NCI-H1436 (cell line): ENCODE measurements at places on chromosomes 3 and 15.

GRCh38 chr3:188394623-188395022 lies 240.7 kb downstream of the LPP start:
- no peak for DNase-seq

DNA sequence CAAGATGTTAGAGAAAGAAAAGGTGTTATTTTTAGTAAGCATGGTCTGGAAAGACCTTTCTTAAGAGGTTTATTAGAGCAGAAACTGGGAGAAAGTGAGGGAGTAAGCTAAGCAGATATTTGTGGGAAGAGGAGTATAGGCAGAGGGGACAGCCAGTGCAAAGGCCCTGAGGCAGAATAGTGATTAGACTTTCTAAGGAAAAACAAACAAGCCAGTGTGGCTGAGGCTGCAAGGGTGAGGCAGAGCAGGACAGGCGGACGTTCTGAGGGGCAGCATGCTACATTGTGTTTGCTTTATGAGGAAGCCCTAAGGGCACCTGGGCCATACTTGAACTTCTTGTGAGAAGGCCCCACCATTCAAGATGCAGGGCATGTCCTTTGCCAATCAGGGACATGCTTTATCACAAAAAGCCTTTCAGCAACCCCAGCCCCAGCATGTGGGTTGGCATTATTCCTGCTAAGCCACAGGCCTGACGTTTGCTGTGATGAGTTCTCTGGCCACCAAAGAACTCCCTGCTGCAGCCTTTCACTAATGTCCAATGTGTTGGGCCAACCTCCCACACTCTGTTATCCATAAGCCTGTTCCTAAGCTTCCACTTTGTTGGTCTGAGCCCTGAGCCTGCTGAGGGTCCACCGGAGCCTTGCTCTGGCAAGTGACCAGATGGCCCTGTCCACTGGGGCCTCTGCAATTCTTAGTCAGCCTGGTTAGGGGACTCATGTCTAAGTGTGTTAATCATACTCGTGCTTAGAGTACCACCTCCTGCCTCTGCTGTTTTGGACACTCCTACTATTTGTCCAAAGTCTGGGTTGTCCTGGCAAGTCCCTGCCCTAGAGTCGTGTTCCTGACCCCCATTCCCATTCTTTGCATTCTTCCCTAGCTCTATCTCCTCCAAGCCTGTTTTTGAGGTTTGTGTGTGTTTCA lies 209.9 kb upstream of the CTNNB1 start:
- no peak for DNase-seq

DNA sequence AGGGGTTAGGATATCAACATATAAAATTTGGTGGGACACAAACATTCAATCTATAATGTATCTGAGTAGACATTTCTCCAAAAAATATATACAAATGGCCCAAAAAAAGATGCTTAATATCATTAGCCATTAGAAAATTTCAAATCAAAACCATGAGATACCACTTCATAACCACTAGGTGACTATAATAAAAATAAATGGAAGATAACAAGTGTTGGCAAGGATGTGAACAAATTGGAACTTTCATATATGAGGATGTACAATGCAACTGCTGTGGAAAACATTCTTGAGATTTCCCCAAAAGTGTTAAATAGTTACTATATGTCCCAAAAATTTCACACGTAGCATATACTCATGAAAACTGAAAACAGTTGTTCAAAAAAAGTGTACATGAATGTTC lies 36.5 kb upstream of the WNT7A start:
- no peak for DNase-seq

DNA sequence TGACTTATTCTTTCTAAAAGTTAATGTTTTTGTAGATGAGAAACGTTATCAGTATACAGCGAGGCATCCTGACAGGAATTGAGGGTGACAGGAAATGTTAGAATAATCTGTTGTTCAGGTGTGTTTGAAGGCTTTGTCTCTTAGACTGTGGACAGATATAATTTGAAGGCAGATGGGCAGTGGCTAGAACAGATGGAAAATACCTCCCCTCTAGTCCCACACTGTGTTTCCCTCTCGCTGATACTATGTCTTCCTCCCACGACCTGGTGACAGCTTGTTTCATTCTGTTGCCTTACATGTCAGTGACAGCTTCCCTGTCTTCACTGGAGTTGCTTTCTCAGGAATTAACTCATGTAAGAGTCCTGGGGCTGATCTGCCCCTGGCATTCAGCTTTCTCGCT lies 125.3 kb downstream of the MYRIP start:
- DNase-seq = no peak

GRCh38 chr3:170726976-170727661 lies 141.2 kb upstream of the SLC7A14 start:
- no peak for DNase-seq

GRCh38 chr3:128554100-128554464 lies 61.1 kb upstream of the GATA2 start:
- no peak for DNase-seq

GRCh38 chr15:24858737-24859601 lies 95.8 kb upstream of the SNRPN start:
- DNase-seq = no peak

GRCh38 chr3:156513619-156514018 lies 41.3 kb downstream of the SSR3 start:
- DNase-seq = no peak

- no peak for DNase-seq
Observed at GRCh38 chr3:127039719-127040118, 56.8 kb downstream of the PLXNA1 start.

DNA sequence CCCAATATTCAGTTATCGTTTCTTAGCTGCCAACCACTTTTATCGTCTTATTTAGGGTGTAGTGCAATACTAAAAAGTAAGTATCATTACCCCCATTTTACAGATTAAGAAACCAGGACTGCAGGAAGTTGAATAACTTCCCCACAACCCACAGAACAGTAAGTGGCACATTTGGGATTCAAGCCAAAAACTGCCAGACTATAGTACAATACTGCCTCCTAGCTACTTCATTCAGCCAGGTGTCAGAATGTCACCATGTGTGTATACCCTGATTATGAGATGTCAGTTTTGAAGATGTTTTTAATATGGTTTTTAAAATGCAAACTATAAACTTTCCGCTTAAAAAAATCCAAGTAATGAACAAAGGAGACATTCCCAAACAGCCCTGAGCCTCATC lies 74.2 kb upstream of the PROK2 start:
- DNase-seq = peak; percentile 0

DNA sequence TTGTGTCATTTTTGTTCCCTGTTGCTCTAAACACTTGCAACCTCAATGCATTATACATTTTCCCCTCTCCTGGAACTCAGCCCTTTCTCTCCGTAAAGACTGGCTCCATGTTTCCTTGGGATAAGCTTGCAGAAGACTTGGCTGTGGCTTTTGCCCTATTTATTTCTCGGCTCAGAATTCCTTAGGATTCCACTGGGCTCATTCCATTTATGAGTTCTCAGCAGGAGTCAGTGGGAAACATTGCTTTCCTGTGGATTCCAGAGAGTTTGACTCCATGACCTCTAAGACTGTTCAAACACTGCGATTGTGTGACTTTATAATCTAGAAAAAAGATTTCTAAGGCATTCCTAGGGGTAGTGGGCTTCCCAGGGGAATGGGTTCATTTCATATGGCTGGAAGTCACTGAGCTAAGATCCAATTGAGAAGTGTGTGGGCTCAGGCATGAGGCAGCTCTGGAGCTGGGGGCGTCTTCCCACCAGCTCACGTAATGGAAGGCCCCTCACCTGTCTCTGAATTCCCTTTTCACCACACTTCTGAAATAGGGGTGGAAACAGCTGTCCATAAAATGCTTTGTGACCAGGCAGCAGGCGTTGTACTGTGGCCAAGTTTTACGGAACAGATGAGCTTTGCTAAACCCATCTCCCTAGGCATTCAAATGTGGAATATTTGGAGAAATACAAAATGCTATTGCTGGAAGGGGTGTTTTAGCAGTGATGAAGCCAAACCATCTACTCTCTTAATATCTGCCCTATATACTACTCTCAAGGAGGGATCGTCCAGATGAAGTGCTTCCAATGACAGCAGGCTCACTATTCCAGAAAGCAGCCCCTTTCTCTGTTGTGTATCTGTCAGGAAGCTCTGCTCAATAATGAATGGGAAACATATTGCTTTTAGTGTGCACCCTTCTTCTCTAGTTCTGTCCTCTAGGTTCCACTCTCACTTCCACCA lies 91.8 kb upstream of the BCL6 start:
- DNase-seq = no peak

DNA sequence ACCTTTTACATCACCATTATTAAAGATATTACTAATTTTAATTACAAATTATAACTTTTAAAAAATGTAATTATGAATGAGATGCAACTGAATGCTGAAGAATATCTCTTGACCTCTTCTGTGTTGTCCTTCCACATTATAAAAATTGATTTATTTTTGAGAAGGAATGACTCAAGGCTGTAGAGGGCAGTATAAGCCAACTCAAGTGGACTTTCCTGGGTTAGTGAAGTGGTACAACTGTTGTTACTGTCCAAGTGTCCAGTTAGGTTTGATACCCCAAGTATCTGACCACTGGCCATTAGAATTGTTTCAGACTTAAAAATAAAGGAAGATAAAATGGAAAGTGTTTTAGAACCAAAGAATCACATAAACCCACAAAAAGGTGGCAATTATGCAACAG lies 51.9 kb downstream of the BBX start:
- DNase-seq = no peak

- DNase-seq = no peak
Observed at GRCh38 chr3:195337747-195338146, 66.8 kb upstream of the XXYLT1 start.

DNA sequence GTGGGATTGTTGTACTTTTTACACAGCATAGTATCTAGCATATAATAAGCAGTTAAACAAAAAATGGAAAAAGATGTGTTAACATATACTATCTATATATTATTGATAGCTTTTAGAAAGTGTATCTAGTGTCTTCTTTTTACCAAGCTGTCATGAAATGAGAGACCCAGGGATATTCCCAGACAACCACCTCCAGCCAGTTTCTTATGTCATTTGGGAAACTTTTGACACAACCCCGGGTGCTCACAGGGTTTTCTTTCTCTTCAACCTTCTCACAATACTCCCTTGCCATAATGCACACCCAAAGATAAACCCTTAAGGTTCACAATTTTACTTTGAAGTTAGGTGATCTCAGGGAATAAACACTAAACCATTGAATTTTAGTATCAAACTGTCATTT lies 4.8 kb upstream of the PLA1A start:
- DNase-seq = no peak

DNA sequence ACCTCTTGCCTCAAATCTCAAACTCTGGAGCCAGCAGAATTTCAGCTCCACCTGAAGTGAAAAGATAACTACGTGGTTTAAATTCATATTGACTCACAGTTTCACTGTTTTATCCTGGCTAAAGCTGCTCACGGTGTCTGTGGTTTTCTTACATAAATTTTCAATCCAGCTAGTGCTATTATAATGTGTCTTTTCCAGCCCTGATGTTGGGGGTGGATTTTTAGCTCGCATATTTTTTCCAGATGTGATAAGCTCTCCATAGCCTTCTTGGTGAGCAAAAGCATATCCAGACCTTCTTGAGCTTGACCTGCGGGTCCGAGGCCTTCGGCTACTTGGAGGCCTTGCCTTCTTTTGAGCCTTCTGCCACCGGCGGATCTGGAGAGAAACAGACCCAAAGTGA lies 239.3 kb downstream of the DTWD1 start:
- no peak for DNase-seq

DNA sequence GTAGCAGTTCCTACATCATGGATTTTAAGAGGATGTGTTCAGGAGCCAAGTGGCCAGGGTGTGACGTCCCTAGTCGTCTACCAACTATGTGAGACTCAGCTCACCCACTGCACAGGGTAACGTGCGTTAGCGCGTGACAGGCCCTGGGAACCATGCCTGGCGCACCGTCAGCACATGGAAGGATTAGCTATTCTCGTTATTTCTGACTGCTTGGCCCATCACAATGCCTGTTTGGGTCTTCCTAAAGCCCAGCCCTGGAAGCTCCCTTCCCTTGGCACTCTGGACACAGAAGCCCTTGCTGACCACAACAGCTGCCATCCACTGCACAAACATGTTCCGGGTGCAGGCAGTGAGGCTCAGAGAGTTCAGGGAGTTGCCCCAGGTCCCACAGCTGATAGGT lies 91.0 kb upstream of the RPL32 start:
- no peak for DNase-seq

- no peak for DNase-seq
Observed at GRCh38 chr3:4990069-4990468, 10.8 kb downstream of the BHLHE40 start.

DNA sequence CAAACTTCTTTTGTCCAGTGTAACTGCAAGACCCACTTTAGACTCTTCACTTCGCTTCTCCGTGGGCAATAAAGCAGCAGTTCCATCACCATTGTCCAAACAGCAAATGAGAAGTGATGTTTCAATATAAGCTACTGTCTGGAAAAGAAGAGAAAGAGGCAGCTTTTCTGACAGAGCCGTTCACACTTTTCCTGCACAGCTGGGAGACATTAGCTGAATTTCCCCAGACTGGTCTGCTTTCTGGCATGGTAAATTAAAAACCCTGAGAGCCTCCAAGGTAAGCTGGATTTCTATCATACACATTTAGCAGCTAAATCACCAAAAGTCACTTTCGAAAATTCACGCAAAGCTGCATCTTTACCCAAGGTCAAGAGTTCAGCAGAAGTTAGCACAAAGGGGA lies 108.5 kb upstream of the CMC1 start:
- no peak for DNase-seq

- peak; percentile 83 for DNase-seq
Observed at GRCh38 chr3:15377961-15378791, 45.8 kb upstream of the SH3BP5 start.

- DNase-seq = no peak
Observed at GRCh38 chr3:109852283-109852682, 514.9 kb upstream of the DPPA4 start.

- no peak for DNase-seq
Observed at GRCh38 chr15:70585707-70586034, 177.7 kb downstream of the UACA start.

DNA sequence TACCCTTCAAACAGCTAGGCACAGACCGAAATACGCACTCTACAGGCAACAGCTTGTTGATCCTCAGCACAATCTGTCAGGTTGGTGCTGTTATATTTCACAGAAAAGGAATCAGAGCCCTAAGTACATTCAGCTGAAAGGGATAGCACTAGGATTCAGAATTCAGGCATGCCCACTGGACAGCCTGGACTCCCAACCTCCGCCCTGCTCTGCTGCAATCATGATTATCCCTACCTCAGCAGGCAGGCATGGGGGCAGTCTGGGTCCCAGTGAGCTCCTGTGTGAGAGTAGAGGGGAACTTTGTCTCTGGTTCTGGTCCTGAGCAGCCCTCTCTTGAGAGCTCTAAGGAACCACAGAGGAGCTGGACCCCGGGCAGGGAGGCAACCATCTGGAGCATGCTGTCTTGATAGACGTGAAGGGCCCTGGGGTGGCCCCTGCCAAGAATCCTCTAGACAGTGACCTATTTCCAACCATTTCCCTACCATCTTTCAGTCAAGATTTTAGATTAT lies 23.4 kb upstream of the NOX5 start:
- DNase-seq = no peak

GRCh38 chr3:191216510-191216909 lies 17.5 kb downstream of the OSTN start:
- no peak for DNase-seq

GRCh38 chr15:33822479-33822878 lies 145.8 kb upstream of the CHRM5 start:
- DNase-seq = no peak
